ENCODE measurements at places on chromosomes 7 and 10. TPM values are rescaled to one million over a fixed set of nuclear protein-coding genes. Genes with fewer than 3 reads are reported as not detected.

ADAM22 gene
- 0.07 TPM for total RNA-seq

DNA sequence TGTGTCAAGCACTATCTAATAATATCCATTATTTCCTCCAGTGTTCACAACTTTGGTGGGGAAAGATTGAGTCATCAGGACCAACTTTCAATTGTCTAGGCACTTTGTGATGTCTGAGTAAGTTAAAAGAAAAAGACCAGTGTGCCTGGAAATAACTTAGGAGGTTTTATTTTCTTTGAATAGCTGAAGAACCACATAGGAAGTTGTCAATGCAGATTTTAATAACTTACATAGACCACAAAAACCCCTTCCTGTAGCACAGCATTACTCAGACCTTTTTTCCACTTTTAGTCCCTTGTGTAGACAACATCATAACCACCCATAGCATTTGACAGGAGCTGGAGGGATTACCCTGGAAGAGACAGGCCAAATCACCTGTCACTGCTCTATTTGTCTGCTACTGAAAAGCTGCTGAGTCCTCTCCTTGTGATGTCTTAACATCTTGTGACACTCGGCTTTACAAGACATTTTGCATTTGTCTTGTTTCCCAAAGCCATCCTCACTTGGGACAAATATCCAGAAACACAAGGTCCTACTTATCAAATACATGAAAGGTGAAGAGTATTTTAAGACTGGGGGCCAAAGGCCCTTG is 241.5 kb upstream of the PTER start:
- DNase-seq: no peak

SFRP5 gene
- 6.6 TPM for total RNA-seq

GRCh38 chr7:10798044-10798443 is 175.6 kb upstream of the PHF14 start:
- no peak for DNase-seq

MYL10 gene
- total RNA-seq: not detected

TRIM73 gene
- 2.0 TPM for total RNA-seq
